Mesothelial cell of epicardium (in vitro differentiated cells): ENCODE measurements at places on chromosomes 13 and 19. TPM values are rescaled to one million over a fixed set of nuclear protein-coding genes. Genes with fewer than 3 reads are reported as not detected.

DNA sequence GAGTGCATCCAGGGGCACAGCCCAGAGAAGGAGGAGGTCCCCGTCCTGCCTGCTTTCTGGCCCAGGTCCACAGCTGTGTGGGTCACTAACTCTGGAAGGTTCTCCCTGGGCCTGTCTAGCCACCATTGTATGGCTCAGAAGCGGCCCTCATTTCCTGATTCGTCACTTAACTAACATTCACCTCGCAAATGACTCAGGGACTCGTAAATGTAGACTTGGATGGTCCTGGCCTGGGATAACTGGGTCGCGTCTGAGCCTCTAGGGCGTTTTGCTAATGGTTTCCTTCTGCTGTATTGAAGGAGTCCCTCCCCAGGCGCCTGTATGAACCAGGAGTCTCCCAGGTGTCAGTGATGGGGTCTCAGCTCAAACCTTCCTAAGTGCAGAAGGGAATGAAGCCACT, 162.8 kb downstream of the ZNF536 start:
- no peak for DNase-seq

DNA sequence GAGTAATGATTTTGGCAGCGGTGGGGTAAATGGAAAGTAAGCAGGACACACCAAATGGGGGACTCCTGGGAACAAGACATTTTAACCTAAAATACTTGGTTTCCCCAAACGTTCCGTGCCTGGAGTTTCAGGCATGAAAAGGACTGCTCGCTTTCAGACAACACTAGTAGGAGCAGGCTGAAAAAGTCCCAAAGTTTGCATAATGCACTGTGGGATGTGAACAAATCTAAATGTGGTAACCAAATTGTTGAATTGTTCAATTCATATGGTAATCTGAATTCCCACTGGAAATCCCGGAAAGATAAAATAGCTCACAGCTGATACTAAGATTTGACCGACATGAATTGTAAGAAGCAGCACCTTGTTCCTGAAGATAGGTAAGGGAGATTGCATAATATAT, 467.2 kb upstream of the ARGLU1 start:
- DNase-seq, result no peak

GRCh38 chr13:44058624-44059215, 179.0 kb downstream of the LACC1 start:
- no peak for DNase-seq

DNA sequence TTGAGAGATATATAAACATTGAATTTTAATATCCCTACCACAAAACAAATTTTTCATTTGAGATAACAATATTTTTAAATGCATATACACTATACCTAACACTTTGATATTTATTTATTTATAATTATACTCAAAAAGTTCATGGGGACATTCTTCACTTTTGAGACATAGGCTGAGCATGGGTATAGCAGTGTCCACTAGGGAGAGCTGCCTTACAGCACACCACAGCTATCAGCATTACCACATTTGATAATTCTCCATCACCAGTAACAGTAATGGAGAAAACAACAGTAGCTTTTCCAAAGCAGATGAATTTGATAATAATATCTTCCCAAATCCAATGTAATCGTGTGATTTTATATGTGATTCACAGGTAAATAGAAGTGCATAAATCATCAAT, 626.1 kb downstream of the DACH1 start:
- no peak for DNase-seq

DNA sequence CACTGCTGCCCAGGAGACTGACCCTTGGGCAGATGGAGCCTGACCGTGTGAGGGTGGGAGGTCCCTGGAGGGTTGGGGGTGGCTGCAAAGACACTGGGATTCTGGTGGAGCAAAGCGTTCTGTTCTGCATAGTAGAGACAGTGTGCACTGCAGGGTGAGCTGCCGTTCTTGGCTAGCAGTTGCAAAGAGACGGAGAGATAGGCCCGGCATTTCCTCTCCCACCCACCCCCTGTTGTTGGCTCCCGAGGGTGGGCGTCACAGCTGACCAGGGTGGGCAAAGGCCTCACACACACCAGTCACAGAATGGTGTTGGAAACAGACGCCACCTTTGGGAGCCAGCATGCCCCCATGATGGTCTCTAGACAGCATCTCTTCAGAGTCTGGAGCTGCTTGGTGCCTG, 11.4 kb downstream of the TMEM255B start:
- DNase-seq, result no peak

DNA sequence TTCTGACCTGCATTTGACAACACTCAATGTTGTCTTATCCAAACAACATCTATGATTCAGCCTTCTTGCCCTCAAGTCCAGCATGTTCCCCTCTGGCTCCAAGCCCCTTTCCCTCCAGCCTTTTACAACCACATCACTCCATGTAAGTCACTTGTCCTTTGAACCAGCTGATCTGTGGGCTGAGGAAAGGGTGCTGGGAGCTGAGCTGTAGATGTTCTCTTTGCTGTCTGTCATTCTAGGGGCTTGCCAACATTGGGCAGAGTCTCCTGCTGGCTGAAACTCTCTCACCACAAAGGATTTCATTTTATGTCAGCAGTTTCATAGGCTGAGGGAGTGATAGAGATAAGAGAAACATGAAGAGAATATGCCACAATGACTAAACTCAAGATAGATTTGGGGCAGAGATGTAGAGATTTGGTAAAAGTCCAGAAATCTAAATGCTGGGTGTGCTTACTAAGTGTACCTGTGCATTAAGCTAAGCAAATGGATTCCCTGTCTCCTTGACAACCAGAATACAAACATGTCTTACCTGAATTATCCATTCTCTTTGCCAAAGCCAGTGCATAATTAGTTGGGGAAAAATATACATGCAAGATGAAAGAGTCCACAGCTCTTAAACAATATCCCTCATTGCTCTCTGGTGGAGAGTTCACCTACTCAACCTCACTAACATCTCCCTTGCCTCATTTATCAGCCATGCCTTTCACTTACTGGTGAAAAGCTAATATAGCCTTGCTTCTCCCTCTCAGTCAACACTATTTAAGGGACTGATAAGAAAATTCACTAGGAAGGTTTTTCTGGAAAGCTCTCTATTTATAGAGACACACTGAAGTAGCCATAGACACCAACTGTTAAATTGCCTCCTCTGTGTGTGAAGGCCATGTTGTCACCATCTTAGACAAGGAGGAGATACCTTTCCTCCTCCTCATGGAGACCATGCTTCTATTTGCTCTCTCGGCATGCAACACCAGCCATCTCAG, 175.5 kb upstream of the SERP2 start:
- DNase-seq, result no peak

DNA sequence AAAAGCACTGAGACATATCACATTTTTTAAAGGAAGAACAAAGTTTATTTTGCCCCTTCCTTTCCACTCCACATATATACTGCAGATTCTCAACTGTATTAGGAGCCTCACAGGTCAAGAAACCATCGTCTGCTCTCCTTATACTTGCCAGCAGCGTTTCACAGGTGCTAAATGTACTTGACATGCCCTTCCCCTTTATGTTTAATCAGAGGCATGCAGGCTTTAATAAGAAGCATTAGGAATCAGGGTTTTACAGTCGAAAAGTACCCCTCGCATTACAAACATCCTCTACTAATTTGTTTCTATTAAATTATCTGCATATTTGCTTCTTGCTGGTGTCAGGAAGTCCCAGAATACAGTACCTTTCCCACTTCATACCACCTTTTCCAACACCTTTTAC, 3.7 kb upstream of the RAP2A start:
- no peak for DNase-seq

The SRRM5 gene
- 0.36 to 0.63 TPM (median 0.58 TPM) in 3 replicates for total RNA-seq

The PGLYRP2 gene
- not detected in 3 replicates for total RNA-seq

The PLA2G4C gene
- total RNA-seq, result 1.6 to 2.5 TPM (median 2.0 TPM) in 3 replicates

The RNF17 gene
- total RNA-seq, result not detected in 3 replicates

The KASH5 gene
- total RNA-seq, result not detected in 3 replicates

The SMIM44 gene
- not detected in 3 replicates for total RNA-seq
